ENCODE measurements at places on chromosomes 1 and 21.

- no peak for DNase-seq
Observed at GRCh38 chr1:165807613-165808012, 19.8 kb upstream of the UCK2 start.

DNA sequence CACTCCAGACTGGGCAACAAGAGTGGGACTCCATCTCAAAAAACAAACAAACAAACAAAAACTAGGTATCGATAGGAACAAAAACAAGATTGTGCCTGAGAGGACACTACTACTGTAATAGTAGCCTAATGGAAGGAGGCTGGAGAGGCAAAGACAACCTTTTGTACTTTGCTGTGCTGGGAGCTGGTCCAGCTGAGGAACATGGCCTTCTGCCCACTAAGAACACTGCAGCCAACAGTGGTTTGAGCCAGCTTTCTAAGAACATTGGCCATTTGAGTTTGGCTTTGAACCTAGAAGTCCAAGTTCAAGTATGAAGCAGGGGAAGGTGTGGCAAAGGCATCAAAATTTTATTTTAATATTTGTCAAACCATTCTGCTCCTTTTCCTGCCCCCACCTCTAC, 22.7 kb upstream of the RGS8 start:
- peak; percentile 39 for DNase-seq

GRCh38 chr1:6888268-6888667, 103.0 kb downstream of the CAMTA1 start:
- no peak for DNase-seq

DNA sequence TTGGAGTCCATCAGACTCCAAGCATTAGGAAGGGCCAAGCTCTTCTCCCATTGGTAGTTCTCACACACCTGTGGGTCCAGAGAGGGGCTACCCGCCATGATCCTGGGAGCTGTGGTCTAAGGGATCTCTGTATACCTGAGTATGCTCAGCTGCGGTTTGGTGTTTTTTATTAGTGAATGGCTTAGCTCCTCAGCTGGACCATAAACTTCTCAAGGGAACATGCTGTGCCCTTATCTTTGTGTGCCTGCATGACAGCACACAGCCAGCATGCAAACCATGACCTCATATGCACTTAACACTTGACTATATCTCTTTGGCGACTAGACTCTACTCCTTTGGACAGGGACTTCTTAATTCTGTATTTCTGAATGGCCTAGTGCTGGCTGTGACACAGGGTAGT, 94.5 kb downstream of the CD58 start:
- no peak for DNase-seq

GRCh38 chr21:37380349-37381323, 14.1 kb downstream of the DYRK1A start:
- DNase-seq, result peak; percentile 83

GRCh38 chr1:81230983-81231728, 569.6 kb upstream of the ADGRL2 start:
- no peak for DNase-seq

GRCh38 chr1:235074523-235075047, 54.1 kb downstream of the TOMM20 start:
- DNase-seq, result peak; percentile 51

GRCh38 chr1:57800376-57800775, 376.5 kb upstream of the DAB1 start:
- no peak for DNase-seq

- no peak for DNase-seq
Observed at GRCh38 chr1:17251701-17252376, 2.9 kb downstream of the PADI3 start.

DNA sequence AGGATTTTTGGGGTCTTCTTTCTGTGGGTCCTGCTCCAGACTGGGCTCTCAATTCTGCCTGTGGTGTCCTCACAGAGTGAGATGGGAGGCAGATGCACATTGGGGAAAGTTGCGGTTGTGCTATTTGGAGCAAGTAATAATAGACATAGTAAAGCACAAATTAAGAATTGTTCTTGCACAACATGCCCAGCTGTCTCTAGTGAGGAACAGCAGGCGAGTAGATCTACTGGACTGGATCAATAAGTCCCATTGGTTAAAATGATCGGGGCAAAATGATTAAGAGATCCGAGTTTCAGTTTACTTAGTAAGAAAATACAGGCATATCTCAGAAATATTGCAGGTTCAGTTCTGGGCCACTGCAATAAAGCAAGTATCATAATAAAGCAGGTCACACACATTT, 448.3 kb upstream of the PROX1 start:
- no peak for DNase-seq

- DNase-seq, result no peak
Observed at GRCh38 chr1:113654883-113655282, 104.4 kb downstream of the PHTF1 start.

- DNase-seq, result no peak
Observed at GRCh38 chr1:3863231-3863935, 6.1 kb downstream of the DFFB start.

GRCh38 chr1:109643385-109644230, 12.3 kb upstream of the GSTM4 start:
- no peak for DNase-seq

DNA sequence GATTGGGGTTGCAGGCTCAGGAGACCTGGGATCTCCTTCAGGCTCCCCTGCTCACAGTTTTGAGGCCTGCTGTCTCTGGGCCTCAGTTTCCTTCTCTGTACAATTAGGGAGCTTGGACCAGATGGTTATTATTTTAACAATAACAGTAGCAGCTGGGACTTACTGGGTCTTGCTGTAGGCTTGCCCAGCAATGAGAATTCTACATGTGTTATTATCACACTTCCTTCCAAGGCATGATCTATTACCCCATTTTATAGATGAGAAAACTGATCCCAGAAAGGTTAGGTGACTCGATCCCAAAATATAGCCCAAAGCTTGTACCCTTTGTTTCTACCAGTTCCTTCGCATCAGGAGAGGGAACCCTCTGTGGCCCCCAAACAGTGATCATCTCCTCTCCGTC, 153.8 kb downstream of the PTPRU start:
- no peak for DNase-seq

- DNase-seq, result no peak
Observed at GRCh38 chr1:55369474-55369873, 154.3 kb upstream of the USP24 start.

DNA sequence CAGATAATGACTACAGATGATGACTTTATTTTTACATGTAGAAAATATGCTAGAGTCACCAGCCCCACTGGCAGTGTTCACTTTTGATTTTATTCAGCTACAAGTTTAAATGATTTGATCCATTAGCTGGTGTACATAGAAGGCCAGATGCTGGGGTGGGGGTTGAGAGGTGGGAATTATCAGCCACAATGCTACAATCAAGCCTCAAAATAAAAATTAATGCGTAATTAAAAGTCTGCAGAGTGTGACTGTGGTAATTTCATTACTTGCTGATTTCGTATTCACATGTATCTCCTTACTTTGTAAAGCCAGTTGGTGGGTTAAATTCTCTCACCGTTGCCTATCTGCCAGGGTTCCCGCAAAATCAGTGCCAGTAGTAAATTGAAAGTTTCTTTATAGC, 109.3 kb downstream of the GALNT2 start:
- DNase-seq, result no peak

GRCh38 chr1:168709405-168710363, 19.3 kb downstream of the DPT start:
- no peak for DNase-seq

DNA sequence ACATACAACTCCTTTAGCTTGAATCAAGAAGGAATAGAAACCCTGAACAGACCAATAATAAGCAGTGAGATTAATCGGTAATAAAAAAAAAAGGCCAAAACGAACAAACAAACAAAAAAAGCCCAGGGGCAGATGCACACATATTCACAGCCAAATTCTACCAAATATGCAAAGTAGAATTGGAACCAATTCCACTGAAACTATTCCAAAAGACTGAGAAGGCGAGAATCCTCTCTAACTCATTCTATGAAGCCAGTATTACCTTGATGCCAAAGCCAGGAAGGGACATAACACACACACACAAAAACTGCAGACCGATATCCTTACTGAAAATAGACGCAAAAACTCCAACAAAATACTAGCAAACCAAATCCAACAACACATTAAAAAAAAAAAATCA, 161.6 kb downstream of the ASTN1 start:
- DNase-seq, result no peak

- no peak for DNase-seq
Observed at GRCh38 chr1:87132284-87132870, 196.3 kb upstream of the LMO4 start.

GRCh38 chr1:224180783-224181452, 2.1 kb upstream of the DEGS1 start:
- DNase-seq, result no peak

GRCh38 chr1:205237526-205238484, 10.1 kb downstream of the TMCC2 start:
- no peak for DNase-seq

DNA sequence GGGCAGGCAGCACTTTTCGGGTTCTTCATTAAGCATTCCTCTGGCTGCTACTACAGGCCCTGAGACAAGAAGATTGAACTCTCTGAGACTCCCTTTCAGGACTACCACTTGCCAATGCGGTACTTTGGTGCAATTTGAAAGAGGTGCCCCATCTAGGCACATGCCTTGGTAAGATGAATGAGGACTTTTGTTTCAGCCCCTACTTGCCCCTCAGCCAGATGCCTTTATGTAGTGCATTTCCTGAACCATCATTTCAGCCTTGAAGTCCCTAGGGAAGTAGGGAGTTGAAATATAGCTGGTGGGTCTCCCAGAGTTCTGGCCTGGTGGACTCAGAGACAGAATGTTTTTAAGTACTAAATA, 123.8 kb downstream of the PLXNA2 start:
- no peak for DNase-seq

- DNase-seq, result no peak
Observed at GRCh38 chr1:35326246-35326866, 57.8 kb downstream of the ZMYM4 start.

GRCh38 chr1:101290119-101290921, 53.5 kb downstream of the S1PR1 start:
- DNase-seq, result peak; percentile 76

DNA sequence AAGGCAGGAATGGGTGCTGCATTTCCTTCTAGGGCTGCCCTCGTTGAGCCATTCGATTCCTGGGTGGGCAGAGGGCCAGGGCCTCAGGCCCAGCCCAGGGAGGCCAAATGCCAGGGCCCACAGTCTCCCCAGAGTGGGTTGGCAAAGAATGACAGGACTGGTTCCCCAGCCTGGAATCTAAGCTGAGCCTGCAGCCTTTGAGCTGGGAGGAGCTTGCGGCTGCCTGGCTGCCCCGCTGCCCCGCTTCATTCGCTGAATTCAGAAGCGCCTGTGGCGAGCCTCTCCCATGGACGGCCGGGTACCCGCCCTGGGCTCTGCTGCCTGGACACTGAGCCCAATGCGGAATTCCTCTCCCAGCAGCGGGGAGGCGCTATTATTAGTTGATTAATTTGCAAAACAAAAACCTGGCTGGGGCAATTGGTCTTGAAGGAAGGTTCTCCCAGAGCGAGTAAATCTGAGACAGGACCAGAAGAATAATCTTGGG, 32.3 kb upstream of the TARDBP start:
- DNase-seq, result peak; percentile 92

DNA sequence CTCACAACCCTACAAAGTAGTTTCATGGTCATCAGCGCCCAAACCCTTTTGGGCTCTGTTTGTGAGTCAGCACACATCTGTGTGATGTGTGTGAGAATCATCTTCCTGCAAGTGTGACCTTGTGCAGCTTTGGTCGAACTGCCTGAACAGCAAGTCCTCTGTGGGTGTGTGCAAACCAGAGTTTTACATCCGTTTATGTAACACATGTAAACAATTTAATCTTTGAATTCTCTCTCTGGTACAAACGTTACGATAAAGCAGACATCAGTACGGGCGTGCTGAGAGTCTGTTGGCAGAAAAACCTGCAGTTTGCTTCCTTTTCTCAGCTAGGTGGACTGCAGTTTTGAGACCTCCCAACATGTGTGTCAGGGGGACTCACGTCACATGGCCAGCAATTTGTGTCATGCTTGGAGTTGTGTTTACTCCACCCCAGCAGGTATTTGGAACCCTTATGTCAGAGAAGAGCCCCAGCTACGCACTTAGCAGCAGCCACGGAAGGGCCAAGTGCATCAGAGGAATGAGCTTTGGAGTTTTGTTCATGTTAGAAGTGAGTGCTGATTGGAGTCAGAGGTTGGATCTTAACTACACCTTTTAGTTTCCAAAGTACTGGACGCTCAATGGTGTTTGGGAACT, 230.8 kb downstream of the PAPPA2 start:
- DNase-seq, result no peak

DNA sequence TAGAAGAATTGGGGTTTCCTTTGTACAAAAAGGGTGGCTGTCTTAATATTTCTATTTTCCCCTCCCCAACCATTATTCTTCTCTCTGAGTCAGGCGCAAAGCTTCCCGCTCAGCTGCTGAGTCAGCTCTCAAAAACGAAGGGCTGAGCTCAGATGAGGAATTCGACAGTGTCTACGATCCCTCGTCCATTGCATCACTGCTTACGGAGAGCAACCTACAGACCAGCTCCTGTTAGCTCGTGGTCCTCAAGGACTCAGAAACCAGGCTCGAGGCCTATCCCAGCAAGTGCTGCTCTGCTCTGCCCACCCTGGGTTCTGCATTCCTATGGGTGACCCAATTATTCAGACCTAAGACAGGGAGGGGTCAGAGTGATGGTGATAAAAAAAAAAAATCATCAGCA, 3.0 kb upstream of the TUFT1 start:
- no peak for DNase-seq

DNA sequence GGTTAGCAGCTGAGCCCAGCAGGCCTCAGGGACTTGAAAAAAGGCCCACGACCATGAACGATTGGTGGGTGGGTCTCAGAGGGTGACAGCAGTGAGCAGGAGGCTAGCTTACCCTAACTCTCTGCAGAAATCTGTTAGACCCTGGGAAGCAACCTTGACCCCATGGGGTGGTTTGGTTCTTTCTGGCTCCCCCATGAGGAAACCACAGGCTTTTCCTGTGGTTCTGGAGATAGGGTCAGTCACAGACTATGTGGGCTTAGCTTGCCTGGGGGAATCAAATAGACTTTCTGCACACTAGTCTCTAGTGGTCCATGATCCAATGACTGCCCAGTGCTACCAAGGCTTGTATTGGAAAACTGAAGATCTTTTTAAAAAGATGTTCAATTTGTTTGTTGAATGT, 118.1 kb downstream of the PLXNA2 start:
- no peak for DNase-seq

DNA sequence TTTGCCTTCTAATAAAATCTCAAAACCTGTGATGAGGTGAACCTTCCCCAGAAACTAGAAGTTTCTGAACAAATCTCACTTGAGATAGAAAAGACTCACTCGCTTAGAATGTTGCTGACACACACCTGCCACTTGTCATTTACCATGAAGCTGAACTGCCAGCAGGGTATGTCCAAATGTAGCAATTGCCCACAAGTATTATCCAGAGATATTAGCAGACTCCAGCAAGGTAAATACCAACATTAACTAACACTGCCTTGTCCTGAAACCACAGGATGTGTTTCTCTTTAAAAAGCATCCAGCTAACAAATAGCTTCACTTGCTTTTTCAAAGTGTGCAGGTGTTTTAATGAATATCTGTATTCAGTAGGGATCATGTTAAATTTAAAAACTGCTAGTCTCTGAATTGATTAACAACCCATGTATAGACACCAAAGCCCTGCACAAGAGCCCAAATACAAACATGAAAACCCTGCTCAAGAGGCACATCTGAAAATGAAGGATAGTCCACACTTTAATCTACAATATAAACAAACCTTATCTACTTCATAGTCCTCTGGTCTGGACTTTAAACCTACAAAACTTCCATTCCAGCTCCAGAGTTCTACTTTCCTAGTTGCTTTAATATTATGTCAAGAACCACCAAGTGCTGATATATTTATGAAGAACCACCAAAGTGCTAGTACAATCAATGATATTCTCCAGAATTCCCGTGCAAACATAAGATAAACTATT, 19.3 kb downstream of the KRTAP8-1 start:
- DNase-seq, result no peak
